ENCODE measurements at places on chromosomes 6 and 20.

DNA sequence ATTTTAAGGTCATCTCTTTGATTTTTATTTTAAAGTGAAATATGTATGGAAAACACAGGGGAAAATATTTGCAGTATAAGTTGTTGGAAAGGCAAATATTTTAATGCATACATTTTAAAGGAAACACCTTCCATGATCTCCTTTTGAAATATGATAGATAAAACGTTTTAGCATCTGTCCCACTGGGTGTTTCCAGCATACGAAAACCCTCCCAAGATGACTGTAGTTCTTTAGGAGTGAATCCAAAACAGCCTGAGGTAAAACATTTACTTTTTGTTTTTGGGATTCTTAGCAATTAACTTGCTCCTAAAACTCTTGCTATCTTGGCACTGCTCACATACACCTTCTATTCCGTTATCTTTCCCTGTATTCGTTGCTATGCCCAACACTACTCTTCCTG, 210.0 kb downstream of the EPHA7 start:
- no peak for DNase-seq

GRCh38 chr20:51446230-51446629, 96.3 kb downstream of the NFATC2 start:
- no peak for DNase-seq

- DNase-seq, result no peak
Observed at GRCh38 chr20:8255945-8256632, 124.0 kb downstream of the PLCB1 start.

GRCh38 chr6:132392792-132393191, 8.5 kb downstream of the MOXD1 start:
- no peak for DNase-seq

GRCh38 chr6:109008054-109008453, 86.6 kb downstream of the SESN1 start:
- no peak for DNase-seq

- no peak for DNase-seq
Observed at GRCh38 chr6:140670021-140670420, 1295.6 kb upstream of the CITED2 start.

- DNase-seq, result no peak
Observed at GRCh38 chr6:39369987-39370386, 47.5 kb upstream of the KCNK16 start.

- no peak for DNase-seq
Observed at GRCh38 chr6:36850021-36850420, 10.8 kb upstream of the CPNE5 start.

DNA sequence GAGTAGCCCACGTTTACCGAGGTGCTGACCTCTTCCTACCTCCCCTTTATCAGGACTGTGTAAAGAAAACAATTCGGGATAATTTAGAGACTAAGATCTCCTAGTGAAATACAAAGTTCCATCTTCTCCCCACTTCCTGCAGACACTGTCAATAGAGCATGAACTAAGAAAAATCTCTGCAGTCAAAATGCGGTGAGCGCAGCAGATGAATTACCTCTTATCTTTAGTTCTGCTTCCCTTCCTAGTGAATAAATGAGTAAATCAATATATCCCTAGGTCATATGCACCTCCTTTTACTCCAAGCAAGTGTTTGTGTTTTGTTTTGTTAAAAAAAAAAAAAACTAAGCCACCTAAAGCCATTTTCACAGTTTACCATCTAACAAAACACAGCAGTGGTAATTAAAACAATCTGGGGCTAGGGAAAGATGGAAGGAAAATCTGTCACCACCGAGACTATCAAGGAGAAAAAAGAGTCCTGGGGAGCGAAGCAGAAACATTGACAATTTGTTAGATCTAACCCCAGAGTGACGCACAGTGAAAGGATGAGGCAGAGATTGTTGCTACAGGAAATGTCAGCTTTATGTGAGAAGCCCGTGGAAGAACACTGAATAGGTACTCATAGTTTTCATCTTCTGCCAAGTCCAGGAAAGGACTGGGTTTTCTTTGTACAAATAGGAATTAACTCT, 159.4 kb upstream of the SPTLC3 start:
- no peak for DNase-seq

GRCh38 chr20:2618815-2619214, 33.6 kb upstream of the NOP56 start:
- DNase-seq, result no peak

GRCh38 chr6:34813028-34813713, 21.3 kb downstream of the BLTP3A start:
- DNase-seq, result no peak

- no peak for DNase-seq
Observed at GRCh38 chr6:12450467-12450866, 160.3 kb downstream of the EDN1 start.

- DNase-seq, result no peak
Observed at GRCh38 chr6:133198725-133199124, 42.4 kb upstream of the EYA4 start.

DNA sequence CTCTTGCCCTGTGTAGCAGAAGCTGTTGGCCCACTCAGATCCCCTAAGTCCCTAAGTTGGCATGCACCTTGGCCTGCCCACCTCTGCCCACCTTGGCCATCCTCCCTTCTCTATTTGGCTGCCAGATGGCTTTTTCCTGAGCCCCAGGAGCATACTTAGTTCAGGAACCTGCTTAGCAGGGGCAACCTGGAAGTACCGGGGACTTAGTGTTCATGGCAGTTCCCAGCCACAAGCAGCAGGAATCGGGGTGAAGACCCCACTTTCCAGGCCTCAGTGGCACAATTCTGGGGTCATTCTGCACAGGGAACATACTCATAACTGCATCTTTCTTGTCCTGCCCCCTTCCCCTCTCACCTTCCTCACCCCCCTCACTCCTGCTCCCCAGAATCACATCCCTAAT, 158.0 kb upstream of the PMEPA1 start:
- peak; percentile 40 for DNase-seq

Data from vagina (tissue), 2 donors.